CD4-positive, CD25-positive, alpha-beta regulatory T cell (primary cell): ENCODE measurements at places on chromosomes 2 and 18.
A peak's percentile ranks its signal among the peaks of the same experiment; 100 is the strongest.

- DNase-seq, result no peak
These were observed 27.2 kb downstream of the TWIST2 start for GRCh38 chr2:238875101-238875470.

DNA sequence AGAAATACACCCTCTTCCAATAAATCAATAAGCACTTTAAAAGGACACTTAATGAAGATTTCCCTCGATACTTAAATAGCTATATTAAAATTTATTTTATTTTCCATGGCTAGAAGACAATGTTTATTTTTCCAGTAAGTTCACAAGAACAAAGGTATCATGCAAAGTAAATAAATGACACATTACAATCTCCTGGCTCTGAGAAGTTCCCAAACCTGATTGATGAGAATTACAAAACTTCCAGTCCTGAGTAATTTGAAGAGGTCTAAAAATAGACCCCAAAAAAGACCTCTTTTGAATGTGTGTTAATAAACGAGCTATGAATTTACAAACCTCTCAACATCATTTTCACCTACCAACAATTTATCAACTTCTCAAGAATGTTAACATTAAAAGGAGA is 1.5 kb upstream of the PEX13 start:
- no peak for DNase-seq

GRCh38 chr2:190532581-190532980 is 1.9 kb downstream of the NEMP2 start:
- peak; percentile 44 for DNase-seq

GRCh38 chr18:5463390-5463789 is 80.4 kb downstream of the EPB41L3 start:
- DNase-seq, result no peak

DNA sequence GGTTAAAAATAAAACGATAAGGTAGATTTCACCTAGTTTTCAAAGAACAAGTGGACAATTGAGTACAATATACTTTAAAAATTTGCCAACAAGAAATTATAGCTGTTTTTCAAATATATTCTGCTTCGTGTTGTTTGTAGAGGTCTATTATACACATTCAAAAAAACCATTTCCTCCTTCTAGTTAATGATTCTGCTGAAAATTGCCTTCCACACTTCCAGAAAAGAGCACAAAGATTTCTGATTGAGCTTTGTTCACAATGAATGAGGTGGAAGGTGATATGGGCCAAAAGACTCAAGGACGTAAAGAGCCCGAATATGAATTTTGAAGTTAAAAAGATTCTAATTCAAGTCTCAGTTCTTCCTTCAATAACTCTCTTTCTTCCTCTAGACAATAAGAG is 277.0 kb upstream of the SESTD1 start:
- DNase-seq, result no peak

DNA sequence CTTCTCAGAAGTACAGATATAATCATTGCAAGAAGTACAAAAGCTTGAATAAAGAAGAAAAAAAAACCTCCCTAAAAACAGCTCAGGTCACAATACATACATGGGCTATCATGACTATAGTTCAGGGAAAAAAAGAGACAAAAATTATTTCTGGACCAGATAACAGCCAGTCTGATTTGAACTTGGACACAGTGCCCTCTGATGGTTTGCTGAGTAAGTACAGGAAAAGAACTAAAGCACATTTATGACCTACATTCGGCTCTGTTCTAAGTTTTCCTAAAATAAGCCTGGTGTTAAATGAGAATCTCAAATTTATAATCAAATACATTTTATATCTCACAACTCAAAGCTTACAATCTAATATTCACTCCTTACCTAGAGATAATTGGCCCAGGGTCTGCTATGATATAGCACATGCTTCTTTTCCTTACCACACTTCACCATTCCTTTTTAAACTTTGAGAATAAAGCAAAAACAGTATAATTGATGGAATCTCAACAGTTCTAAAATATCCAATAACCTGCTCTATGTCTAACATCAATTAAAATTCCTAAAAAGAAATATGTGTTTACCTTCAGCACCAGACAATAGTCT is 81.1 kb downstream of the RAPH1 start:
- DNase-seq, result peak; percentile 70

- DNase-seq, result no peak
These were observed 498.6 kb downstream of the TXNL1 start for GRCh38 chr18:56139792-56140254.

GRCh38 chr18:28863396-28863795 is 686.5 kb upstream of the CDH2 start:
- no peak for DNase-seq

DNA sequence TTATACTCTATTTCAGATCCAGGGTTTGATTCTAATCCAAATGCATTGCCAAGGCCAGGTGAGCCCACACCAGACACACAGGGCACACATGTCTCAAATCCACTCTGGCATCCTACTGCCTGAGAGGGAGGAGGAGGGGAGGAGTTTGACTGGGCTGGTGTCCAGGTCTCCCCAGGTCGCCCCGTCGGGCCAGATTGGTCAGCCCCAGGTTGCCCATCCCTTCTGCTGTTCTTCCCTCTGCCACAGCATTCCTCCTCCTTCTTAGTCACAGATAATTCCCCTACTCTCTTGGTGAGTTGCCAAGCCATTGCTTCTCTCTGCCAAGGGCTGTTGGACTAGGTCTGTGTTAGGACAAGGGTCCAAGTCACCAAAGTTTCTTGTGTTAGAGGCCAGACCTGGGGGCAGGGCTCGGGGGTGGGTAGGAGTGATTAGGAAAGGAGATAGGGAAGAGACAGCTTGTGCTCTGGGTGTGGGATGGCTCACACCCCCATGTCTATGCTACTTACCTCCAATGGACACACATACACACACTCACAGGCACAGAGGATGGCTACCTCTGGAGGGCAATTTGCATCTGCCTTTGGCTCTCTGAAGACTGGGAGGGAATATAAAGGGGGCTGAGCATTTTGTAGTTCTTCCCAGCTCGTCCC is 2.5 kb upstream of the EGR4 start:
- no peak for DNase-seq

GRCh38 chr2:85240055-85240454 is 87.7 kb downstream of the TGOLN2 start:
- DNase-seq, result no peak

- no peak for DNase-seq
These were observed 4.2 kb upstream of the CAPN14 start for GRCh38 chr2:31221544-31221943.

GRCh38 chr2:10890706-10891270 is 20.9 kb upstream of the KCNF1 start:
- DNase-seq, result no peak

DNA sequence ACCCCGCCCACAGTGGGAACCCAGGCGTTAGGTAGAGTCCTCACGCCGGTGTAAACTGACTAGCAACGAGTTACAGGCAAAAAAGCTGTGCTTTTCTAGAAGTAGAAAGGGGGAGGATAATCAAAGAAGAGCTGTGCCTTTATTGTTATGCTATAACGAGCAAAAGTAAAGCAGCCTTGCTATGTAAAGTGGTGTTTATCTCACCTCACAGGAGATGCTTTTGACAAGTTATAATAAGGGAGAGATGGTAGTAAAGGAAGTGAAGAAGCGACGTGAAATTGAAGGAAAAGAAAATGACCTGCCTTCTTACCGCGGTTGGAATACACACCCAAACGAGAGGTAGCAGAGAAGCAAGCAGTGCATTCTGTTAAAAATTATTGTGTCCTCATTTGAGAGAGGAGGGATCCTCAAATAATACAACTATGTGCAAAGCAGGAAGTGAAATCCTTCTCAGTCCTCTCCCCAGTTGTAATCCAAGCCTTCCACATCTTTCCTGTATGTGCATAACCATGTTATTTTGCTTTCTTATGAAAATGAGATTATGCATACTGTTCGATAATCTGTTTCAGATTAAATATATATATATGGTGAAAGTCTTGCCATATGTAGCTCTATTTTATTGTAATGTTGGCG is 962 bp downstream of the TANK start:
- peak; percentile 65 for DNase-seq

DNA sequence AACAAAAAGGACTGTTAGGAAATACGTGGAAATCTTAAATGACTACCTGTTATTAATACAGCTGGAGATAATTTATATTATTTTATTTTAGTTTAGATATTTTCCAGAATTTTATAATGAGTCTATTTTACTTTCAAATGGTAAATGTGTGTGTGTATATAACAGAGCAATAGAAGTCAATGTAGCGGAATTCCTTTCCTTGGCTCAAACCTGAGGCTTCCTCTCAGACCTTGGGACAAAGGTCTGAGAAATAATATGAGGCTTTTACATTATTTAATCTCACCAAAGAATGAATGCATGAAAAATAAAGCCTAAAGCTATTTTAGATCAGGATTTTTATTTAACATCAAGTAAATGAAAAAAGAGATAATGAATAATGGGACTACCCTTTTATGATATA is 65.7 kb downstream of the SLC8A1 start:
- no peak for DNase-seq

GRCh38 chr2:44155666-44156446 is 12.8 kb upstream of the PPM1B start:
- no peak for DNase-seq

- DNase-seq, result peak; percentile 19
These were observed 367 bp downstream of the TGFA start for GRCh38 chr2:70553334-70553583.

DNA sequence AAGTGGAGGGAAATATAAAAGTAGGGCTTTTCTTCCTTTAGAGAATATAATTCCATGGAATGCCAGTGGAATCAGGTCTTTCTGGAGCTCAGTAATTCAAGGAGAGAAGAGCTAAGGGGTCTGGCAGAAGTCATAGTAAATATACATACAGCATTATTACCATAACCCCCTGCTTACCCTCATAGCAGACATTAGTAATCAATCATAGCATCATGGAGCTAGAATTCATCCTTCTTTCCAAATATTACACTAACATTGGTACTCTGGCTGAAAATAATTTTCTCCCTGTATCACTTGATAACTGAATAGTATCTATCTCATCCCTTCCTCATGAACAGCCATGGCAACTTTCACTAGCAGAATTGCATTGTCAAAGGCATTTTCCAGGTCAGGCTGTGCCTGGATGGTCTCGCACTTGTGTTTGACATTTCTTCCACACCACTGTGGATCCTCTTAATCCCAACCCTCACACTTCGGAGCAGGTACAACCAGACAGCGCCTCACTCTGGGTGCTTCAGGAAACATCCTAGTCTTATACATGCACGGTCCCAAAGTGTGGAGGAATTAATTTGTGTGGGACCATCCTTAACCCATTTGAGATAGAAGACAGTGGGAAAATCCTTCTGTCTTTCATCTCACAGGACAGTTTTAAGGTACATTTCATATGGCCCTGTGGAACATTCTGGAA is 84.2 kb upstream of the SEC11C start:
- DNase-seq, result no peak

GRCh38 chr2:85539361-85540132 is 579 bp downstream of the MAT2A start:
- peak; percentile 66 for DNase-seq

- DNase-seq, result peak; percentile 59
These were observed 7.4 kb downstream of the DLX2 start for GRCh38 chr2:172095146-172095904.

- no peak for DNase-seq
These were observed 414.9 kb upstream of the FSHR start for GRCh38 chr2:49569176-49569575.

DNA sequence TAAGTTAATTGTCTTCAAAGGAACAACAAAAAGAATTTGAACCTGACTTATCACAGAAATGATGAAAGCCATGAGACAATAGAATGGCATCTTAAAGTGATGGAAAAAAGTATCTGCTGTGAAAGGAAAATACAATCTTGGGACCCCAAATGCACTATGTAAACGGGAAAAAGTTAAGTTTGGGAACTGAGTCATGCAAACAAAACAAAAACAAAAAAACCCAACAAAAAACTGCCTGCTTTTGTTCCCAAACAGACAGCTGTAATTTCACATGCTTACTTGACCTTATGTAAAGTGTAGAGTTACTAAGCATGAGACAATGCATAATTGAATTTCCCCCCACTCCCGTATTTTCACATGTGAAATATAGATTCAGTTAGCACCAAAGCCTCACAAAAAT is 122.1 kb upstream of the RBMS1 start:
- no peak for DNase-seq

DNA sequence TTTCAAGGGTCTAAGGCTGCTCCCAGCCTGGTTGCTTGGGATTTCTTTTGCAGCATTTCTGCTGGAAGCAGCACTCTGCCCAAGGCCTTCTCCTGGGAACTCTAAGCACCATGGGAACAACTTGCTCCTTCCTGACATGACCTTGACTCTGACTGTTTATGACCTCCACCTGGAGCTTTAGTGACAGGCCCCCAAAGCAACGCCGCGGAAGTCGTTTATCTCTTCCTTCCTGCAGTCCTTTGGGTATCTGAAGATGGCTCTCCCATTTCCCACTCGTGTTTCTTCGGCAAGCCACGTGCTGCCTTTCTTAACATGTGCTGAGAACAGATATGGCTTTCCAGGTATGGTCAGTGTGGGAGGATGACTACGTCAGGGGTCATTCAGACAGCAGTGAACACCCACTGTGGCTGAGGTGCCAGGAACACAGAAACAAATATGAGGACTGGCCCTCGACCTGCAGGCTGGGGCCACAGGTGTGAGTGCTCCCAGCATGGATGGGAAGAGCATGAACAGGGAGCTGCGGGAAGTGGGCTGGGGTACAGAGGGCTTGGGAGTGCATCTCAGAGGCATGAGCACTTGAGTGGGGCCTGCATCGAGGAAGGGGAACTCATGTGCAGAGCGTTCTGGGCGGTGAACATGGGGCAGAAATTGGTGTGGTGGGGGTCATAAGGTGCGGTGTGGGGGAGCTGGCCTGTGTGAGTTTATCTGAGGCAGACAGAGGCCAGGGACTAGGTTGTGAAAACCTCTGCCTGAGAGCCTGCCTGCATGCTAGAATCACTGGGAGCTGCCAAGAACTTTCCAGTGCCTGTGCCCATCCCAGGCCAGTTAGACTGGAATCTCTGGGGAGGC is 140.5 kb downstream of the TSN start:
- no peak for DNase-seq

DNA sequence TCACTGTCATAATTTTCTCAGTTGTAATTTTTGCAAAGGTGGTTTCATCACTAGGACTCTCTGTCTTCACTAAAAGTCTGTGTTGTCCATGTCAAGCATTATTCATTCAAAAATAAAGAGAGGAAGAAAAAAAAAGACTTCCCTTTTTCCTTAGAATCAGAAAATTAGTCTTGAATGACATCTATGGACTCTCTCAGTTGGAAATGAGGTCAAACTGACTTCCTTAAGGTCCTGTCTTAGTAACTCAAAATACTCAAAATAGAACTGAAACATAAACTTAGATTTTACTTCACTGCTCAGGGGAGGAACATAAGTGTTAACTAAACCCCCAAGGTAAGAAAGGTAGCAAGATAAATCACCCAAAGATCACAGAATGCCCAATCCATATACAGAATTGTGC is 2.2 kb upstream of the ZNF407 start:
- no peak for DNase-seq

GRCh38 chr2:175154661-175155082 is 13.3 kb downstream of the ATF2 start:
- DNase-seq, result no peak

- DNase-seq, result no peak
These were observed 101.5 kb downstream of the ZNF532 start for GRCh38 chr18:58966005-58966677.

DNA sequence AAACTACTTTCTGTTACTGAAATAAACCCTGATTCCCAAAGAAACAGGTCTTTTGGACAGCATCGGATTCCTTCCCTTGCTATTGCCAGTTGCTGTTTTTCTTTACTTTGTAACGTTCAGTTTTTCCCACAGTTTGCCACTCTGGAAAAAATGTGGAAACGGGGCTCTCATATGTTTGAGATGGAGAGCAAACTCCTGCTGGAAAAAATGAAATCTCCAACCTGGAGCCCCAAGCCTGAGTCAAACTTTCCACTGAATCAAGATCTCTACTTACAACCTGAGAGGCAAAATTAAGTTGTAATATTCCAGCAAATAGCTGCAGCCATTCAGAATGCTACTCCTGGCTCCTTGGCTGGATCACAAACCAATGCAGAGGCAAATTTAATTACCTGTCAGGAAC is 270.7 kb downstream of the SRBD1 start:
- DNase-seq, result no peak
